CD4-positive, alpha-beta T cell treated with Interleukin-2 at 100 ng/mL for 4 hours (primary cell): ENCODE measurements at places on chromosomes 12 and 14.

DNA sequence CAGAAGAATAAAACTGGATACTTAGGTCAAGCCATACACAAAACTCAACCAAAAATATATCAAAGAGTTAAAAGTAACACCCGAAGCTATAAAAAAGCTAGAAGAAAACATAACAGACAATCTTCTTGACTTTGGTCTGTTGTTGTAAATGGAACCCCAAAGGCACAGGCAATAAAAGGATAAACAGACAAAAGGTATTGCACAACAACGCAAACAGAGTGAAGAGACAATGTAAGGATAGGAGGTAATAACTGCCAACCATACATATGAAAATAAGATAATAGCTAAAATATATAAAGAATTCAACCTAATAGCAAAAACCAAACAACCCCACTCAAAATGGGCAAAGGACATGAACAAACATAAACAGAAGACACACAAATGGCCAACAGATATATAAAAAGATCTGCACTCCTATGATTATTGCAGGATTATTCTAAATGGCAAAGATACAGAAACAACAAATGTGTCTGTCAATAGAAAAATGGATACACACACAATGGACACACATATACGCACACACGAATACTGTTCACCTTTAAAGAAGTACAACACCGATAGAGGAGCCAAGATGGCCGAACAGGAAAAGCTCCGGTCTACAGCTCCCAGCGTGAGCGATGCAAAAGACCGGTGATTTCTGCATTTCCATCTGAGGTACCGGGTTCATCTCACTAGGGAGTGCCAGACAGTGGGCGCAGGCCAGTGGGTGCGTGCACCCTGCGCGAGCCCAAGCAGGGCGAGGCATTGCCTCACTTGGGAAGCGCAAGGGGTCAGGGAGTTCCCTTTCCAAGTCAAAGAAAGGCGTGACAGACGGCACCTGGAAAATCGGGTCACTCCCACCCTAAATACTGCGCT lies 1137.1 kb downstream of the FSCB start:
- no peak for DNase-seq

- no peak for DNase-seq
These were observed 40.0 kb downstream of the FRS2 start for GRCh38 chr12:69509904-69510827.

GRCh38 chr12:12482959-12483358 lies 79.7 kb downstream of the DUSP16 start:
- no peak for DNase-seq

GRCh38 chr12:79961411-79961810 lies 26.5 kb upstream of the PPP1R12A start:
- no peak for DNase-seq

- DNase-seq: no peak
These were observed 856 bp downstream of the ZBTB42 start for GRCh38 chr14:104801520-104802393.

DNA sequence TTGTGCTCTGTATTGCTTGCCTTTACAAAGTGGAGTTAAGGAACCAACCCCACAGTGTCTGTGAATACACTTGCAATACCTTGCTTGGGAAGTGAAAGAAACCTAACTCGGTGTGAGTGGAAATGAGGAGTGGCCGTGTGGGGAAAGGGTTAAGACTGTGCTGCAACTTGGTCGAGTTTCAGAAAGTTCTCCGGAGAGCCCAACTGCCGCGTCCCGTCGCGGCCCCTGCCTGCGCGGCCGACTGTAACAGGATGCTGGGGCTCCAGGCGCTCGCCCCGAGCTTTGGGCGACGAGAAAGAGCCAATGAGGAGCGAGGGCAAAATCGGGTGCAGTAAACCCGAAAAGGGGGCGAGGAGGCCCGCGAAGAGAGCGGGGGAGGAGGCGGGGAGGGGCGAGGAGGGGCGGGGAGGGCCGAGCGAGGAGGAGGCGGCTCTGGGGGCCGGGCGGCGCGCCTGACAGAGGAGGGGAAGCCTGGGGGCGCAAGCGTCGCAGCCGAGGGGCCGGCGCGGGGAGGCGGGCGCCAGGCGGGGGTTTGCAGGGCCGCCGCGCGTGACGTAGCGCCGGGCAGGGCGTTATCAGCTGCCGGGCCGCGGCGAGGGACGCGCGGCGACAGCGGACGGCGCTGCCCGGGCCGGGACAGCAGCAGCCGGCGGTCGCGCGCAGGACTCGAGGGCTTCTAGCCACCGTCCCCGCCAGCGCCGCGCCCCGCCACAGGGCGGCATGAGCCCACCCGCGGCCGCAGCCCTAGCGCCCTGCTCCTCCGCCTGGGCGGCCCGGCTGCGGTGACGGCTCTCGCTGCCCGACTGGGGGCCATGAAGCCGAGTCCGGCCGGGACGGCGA lies at the start of gene DACT1:
Gene DACT1 (plus strand): TSS at position 572 of the 840 bp plus-strand sequence. CDS start 241 bp downstream, at position 813.
- peak; percentile 33 for DNase-seq

- DNase-seq: no peak
These were observed 46.8 kb upstream of the AMN start for GRCh38 chr14:102875652-102876051.

DNA sequence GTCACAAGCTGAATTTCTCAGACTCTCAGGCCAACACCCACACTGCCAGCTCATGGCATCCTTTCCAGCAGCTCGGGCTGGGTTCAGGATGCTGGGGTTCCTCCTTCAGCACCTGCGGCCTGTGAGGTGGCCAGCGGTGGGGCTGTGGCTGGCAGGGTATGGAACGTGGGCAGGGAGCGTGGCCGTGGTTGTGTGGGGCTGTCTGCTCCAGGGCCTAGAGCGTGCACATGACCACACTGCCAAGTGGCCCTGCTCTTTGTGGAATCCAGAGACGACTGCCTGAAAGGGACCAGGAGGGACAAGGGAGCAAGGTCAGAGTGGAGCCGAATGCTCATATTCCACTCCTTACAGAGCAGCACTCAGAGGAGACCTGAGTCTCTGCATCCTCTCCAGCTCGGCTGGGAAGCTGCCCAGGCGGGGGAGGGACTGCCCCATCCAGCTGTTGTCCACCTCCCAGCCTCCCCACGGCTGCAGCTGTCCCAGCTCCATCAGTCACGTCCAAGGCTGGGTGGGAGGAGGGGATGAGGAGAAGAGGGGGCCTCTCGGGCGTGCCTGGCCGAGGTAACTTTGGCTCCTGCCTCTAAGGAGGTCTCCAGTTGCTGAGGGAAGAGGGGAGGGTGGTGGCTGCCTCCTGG lies 71.3 kb downstream of the TSPAN9 start:
- no peak for DNase-seq

DNA sequence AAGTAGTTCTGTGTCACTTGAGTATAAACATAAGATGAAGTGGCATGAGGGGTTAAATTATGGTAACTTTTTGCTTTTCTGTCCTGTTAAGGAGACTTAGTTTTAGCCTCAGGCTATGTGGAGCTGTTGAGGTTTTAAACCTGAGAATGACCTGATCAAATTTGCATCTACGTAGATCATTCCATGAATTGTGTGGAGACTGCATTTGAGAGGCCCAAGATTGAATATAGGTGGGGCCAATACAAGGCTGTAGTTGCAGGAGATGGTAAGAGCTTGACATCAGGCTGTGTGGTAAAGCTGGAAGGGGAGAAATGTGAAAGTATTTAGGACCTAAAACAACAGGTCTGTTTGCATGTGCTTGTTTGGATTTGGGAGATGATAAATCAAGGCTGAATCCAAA lies 249.5 kb downstream of the SLC16A7 start:
- DNase-seq: no peak

- no peak for DNase-seq
These were observed 298 bp downstream of the CTDSP2 start for GRCh38 chr12:57846285-57846576.

DNA sequence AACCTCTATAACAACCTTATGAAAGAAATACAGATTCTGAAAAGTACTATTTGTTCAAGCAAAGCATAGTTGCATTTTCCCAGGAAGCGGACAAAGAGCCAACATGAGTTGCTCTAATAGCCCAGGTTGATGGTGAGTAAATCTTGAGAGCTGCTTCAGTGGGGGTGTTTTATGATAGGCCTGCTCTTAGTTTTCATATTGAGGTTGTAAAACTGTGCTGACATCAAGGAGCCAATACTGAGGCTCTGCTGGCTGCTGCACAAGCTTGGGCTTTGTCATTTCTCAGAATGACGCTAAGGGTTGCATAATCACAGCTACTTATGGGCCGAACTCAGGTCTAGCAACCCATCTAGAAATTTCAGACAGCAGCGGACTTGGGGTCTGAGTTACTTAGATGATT lies 11.5 kb downstream of the TBC1D30 start:
- no peak for DNase-seq

GRCh38 chr12:81039231-81039630 lies 38.6 kb upstream of the ACSS3 start:
- DNase-seq: no peak

- no peak for DNase-seq
These were observed 1.2 kb upstream of the CSAD start for GRCh38 chr12:53181935-53182334.

- no peak for DNase-seq
These were observed 46.5 kb downstream of the CHGA start for GRCh38 chr14:92969430-92969829.

DNA sequence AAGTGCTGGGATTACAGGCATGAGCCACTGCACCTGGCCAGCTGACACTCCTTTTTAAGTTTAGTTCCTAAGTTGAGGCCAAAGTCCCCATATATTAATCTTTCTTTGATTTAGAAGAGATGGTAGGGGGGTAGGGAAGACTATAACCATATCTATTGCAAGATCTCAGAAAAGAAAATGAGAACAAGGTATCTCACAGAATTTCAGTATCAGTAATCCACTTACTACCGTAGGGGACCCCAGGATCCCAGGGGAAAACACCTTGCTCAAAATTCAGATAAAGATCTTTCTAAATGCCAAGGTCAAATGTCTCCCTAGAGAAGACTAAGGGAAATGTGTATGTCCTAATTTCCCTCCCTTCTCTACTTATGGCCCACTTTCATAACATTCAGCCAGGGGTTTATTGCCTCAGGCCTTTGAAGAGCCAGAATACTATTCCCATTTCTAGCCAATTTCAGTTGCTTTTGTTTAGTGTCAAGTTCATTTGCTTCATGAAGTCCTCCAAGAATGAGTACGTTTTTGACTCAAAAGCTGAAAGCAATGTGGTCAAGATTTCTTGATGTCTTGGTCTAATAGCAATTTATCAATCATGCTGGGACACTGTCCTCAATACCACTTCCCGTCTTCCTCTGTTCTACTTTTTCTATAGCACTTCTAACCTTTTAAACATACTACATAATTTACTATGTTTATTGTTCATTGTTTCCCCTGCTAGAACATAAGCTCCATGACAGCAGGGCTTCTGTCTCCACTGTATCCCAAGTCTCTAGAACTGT lies 86.3 kb downstream of the DCAF5 start:
- no peak for DNase-seq

DNA sequence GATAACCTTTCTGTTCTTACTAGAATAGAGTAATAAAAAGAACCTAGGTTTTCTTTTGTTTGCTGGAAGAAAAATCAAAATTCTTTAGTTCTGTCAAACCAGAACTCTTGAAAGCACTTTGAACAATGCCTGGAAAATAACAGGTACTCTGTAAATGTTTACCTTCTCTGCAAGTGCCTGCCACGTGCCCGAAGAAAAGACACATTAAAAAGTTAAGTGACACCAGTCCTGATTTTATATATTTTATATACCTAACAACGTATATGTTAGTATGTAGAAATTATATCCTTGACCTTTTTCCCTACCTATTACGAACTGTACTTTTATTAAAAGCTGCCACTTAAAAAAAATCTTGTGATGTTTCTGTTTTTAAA lies 976 bp downstream of the THAP2 start:
- no peak for DNase-seq

DNA sequence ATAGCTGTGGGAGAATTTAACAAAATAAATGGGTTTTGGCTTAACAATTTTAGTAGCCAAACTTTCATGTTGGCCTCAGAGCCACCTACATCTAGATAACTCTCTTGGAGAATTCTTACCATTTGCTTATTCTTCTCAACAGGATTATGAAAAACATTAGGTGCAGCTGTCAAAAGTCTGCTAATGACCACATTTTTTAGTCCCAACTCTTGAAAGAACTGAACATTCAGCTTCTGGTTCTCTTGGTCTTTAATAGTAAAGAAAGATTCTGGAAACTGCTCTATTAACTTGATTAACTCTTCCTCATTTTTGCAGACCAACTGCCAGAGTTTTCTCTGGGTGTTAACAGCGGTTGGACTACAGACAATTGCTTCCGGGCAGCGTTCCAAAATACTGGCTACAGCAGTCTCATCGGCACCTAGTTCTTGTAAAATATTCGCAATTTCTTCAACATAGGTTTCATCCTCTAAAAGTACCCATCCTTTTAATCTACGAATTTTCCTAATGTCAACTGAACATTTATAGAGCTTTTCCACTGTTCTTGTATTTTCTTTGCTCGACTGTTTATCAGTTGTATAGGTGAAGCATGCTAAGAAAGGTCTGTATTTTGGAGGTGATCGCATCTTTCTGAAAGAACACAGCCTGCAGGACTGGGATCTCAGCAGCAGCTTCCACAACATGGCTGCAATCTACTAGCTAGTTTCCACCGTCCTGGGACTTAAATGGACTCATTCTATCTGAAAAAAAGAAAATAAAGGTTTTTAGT lies 8.7 kb downstream of the MTERF2 start:
- DNase-seq: no peak

DNA sequence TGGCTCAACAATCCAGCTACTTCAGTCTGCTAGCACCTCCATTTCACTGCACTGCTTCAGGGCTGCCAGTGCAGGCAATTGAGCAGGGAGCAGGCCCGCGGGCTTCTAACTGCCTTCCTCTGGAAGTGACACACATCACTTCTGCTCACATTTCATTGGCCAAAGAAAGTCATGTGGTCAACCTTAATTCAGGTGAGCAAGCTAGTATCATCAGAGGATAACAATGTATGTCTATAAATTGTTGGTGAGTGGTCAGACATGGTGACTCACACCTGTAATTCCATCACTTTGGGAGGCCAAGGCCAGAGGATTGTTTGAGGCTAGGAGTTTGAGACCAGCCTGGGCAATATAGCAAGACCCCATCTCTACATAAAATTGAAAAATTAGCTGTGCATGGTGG lies 22.3 kb upstream of the CHGA start:
- no peak for DNase-seq

GRCh38 chr14:72305561-72305960 lies 373.3 kb downstream of the RGS6 start:
- DNase-seq: no peak

DNA sequence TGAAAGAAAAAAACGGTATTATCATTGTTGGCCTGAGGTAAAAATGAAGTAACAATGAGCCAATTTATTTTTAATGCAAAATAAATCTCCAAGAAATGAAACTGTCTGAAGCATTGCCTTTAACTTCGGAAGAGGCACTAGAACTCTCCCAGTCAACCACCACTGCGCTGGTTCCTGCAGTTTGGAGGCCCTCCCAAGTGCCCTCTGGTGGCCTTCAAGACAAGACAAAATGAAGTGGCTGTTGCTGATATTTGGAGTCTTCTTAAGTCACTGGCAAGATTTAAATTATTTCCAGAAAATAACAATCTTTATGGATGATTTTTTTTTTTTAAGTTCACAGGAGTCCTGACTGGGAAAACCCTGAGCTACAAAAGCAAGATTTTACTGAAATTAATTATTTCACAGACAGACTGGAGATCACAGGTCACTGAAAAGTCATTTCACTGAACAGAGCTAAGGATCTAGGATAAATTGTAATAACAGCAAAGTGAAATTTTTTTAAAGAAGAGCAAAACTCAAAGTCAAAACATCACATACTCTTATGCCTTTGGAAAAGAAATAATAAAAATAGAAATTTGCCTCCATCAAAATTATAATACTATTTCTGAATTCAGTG lies 58.2 kb downstream of the DICER1 start:
- DNase-seq: peak; percentile 29

GRCh38 chr12:8987685-8988084 lies 1.7 kb upstream of the KLRG1 start:
- peak; percentile 42 for DNase-seq

GRCh38 chr12:43370263-43370662 lies 181.7 kb downstream of the ADAMTS20 start:
- DNase-seq: no peak

- no peak for DNase-seq
These were observed 431.3 kb downstream of the NPAS3 start for GRCh38 chr14:33369972-33370371.
